ENCODE measurements at places on chromosomes 13 and 19.

DNA sequence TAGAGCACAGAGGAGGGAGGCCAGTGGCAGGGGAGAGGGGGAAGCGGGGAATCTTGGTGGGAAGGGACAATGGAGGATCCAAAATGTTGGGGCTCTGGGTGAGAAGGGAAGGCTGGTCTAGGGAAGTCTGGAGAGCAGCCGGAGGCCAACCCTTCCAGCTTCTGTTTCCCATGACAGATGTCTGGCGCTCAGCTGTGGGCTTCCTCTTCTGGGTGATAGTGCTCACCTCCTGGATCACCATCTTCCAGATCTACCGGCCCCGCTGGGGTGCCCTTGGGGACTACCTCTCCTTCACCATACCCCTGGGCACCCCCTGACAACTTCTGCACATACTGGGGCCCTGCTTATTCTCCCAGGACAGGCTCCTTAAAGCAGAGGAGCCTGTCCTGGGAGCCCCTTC, 1.1 kb downstream of the PSENEN start:
- DNase-seq, result no peak

- DNase-seq, result no peak
These were observed 807.5 kb upstream of the SLC10A2 start for GRCh38 chr13:103873725-103874124.

DNA sequence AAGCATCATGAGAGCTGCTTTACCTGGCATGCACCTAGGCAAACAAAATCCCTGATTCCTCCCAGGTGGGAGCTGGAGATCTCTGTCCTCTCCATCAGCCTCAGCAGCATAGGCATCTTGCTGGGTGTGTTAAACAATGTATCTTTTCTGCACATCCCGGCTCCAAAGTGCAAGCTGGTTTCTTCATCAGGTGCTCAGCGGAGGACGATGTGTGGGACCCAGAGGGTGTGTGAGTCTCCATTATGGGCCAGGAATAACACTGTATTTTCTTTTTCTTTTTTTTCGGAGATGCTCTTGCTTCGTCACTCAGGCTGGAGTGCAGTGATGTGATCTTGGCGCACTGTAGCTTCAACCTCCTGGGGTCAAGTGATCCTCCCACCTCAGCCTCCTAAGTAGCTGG, 9.9 kb downstream of the CNFN start:
- no peak for DNase-seq

- DNase-seq, result peak; percentile 37
These were observed 3.4 kb downstream of the DMKN start for GRCh38 chr19:35509861-35510625.

- no peak for DNase-seq
These were observed 38.1 kb downstream of the DOCK9 start for GRCh38 chr13:98939660-98940191.

DNA sequence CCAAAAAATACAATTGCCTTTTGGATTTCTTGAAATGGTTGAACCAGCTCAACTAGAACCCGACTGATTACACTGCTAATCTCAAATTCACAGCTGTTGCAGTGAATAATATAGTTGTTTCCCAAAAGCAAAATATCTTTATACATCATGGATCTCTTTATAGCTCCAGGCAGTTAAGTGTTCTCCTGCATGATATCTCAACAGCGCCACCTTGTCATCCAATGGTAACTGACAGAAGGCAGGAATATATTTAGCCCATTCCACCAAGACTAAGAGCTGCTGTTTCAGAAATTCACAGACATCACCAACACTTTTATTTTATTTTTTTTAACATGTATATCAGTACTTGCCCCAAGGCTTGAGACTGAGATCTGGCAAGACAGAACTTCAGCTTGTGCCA, 1141.0 kb upstream of the PRR20A start:
- no peak for DNase-seq

DNA sequence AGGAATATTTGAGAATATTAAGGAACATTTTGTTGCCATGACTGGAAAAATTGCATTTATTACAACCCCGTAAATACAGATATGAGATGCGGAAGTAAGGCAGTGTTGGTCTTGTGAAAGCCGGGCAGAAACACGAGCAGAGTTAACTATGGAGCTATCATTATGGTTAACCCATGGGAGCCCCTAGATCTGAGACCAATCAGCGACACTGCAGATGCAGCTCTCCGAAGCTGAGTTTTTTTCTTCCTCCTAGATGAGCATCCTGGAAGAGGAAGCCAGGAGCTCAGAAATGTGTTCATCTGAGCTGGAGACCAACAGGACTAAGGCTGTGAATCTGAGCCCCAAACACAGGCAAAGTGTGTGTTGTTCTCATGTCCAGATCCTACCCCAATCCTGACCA, 123.0 kb upstream of the KL start:
- DNase-seq, result no peak

DNA sequence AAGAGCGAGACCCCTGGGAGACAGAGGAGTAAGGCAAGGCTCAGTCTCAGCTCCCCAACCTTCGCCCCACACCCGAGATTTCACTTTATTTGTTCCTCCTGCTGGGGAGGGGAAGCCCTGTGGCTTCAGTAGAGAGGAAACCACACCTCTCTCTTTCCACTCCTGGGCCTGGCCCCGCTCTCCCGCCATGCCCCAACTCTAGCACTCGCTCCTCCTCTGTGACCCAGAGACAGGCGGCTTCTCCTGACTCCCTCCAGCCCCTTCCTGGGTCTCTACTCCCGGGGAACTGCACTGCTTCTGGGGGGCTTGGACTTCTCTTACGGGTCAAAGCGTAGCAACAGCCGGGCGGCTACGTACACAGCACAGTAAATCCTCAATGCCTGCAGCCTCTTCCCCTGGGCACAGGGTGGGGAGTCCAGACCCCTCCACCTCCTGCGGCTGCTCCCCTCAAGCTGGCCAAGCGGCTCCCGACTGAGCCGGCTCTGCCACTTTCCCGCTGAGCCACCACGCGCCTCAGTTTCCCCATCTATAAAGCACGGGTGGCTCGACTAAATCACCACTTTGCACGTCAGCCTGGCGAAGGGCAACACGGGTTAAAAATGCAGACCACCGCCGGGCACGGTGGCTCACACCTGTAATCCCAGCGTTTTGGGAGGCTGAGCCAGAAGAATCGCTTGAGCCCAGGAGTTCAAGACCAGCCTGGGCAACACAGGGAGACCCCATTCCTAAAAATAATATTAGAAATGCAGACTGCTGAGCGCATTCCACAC, 1.4 kb downstream of the RNF126 start:
- no peak for DNase-seq

- no peak for DNase-seq
These were observed 104.5 kb downstream of the PCDH9 start for GRCh38 chr13:67125681-67126080.

GRCh38 chr13:112753833-112754232, 64.0 kb downstream of the ATP11A start:
- no peak for DNase-seq

DNA sequence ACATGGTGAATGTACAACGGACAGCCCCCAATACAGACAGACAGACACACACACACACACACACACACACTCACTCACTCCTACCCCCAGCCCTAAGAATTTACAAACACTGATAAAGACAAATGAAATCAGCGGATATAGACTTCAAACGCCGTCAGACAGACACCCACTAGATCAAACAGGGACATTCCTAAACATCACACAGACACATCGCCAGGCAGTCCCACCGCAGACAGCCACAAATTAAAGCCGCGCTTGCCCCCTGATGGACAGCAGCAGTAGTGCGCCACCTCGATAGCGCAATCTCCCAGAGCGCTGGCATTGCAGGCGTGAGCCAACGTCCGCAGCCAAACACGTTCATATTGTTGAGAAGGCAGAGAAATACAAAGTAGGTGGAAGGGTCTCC, 24.7 kb upstream of the ADGRE1 start:
- DNase-seq, result peak; percentile 31

DNA sequence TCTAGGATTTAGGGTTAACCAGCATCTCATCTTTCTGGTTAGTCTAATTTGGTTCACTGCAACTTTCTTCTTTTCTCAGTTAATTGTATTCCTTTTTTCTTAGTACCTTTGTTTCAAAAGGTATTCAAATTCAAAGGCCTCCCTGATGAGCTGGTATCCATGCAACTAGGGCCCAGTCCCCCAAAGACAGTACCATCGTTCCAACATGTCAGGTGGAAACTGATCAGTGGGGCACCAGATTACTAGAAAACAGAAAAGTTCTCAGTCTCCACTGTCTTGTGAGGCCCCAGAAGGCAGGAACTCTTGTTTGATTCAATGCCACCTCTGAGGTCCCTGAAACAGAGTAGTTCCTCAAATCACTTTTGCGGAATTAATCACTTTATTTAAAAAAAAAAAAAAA, 303.2 kb upstream of the NBEA start:
- DNase-seq, result no peak

DNA sequence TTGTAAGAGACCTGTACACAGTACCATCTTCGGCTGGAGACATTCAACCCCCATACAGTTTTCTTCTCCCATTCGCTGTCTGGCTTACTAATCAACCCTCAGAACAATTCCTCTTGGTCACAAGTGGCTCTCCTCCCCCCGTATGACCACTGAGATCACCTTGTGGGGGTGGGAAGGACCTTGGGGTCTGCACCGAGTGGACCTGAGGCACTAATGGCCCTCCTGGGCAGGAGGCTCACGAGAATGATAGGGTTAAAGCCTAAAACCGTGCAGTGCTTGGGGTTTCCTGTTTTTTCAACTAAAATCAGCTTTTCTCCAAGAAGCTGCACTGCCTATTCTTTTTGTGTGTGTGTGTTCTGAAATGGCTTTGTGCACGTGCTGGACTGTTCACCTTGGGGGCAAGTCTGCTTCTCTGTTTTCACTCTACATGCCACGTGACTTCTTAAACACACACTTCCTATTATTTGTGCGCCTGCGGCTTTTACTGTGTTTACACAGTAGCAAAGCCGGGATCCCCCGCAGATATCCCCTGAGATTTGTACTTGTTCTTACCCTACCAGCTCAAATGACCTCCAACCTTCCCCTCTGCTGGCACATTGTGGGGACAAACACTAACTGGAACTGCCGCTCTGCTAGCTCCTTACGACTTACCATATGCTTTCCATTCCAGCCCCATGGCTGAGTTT, 12.3 kb downstream of the RBM26 start:
- DNase-seq, result no peak

GRCh38 chr13:78603240-78603957, at the start of gene POU4F1:
Gene POU4F1 (minus strand): TSS chr13:78603552. CDS start chr13:78603326, 226 bp downstream.
- DNase-seq, result peak; percentile 76
